Caki2 (cell line): ENCODE measurements at places on chromosomes 4 and X. TPM values are rescaled to one million over a fixed set of nuclear protein-coding genes. Genes with fewer than 3 reads are reported as not detected.

- DNase-seq, result no peak
These were observed 71.8 kb upstream of the PTPN13 start for GRCh38 chr4:86522349-86522748.

DNA sequence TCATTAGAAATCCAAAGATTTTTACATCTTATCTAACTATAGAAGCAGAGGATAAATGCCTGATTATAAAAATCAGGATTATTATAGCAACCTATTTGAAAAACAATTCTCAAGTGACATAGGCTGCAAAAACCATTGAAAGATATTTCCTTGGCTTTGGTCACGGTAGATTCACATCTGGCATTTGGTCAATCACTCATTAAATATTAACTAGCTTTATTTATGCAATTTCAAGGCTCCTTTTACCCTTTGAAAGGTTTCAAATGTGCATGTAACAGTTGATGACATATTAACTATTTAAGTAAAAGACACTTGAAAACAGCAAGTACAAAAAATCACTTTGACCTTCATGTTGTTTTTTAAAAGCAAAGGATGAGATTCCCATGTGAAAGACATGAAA is 98.1 kb downstream of the MMRN1 start:
- DNase-seq, result peak; percentile 45

- DNase-seq, result no peak
These were observed 106.3 kb downstream of the GC start for GRCh38 chr4:71677568-71677967.

ZBED1 gene
- total RNA-seq, result 46.5 and 56.4 TPM in 2 replicates

GRCh38 chr4:185888676-185889075 is 76.7 kb upstream of the SORBS2 start:
- no peak for DNase-seq

PAGE2B gene
- total RNA-seq, result not detected in 2 replicates

DNA sequence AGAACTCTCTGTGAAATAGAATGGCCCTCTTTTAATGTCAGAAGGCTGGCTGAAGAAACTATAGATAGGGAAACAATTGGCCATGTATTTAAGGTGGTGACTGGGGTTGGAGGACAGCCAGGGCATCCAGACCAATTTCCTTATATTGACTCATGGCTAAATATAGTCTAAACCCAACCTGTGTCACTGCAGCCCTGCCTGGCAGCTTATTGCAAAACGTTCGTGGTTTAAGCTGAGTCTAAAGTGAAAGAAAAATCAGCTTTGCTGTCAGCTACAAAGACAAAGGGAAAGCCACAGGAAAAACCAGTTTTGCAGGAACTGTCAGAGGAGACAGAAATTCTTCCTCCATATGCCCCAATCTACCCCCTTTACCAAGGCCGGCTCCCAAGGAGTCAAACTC is 902.8 kb upstream of the NDST4 start:
- DNase-seq, result no peak

DNA sequence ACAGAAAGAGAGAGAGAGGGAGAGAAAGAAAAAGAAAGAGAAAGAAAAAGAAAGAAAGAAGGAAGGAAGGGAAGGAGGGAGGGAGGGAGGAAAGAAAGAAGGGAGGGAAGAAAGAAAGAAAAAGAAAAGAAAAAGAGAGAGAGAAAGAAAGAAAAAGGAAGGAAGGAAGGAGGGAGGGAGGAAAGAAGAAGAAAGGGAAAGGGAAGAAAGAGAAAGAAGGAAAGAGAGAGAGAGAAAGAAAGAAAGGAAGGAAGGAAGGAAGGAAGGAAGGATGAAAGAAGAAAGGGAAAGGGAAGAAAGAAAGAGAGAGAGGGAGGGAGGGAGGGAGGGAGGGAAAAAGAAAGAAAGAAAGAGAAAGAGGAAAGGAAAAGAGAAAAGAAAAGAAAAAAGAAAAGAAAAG is 10.8 kb downstream of the OPHN1 start:
- no peak for DNase-seq

SGMS2 gene
- total RNA-seq, result 9.3 and 47.4 TPM in 2 replicates
